ENCODE measurements at places on chromosomes 4 and X.

GRCh38 chr4:8127051-8127826, 31.4 kb downstream of the ABLIM2 start:
- DNase-seq: no peak

- DNase-seq: no peak
Measured at GRCh38 chr4:128565565-128566186, 243.8 kb upstream of the JADE1 start.

GRCh38 chr4:742742-743311, 37.2 kb downstream of the PCGF3 start:
- peak; percentile 79 for DNase-seq

- no peak for DNase-seq
Measured at GRCh38 chr4:94434505-94434904, 17.2 kb upstream of the PDLIM5 start.

- DNase-seq: no peak
Measured at GRCh38 chrX:105645667-105646357, 176.5 kb upstream of the NRK start.

- no peak for DNase-seq
Measured at GRCh38 chr4:57023104-57023503, 44.4 kb downstream of the POLR2B start.

DNA sequence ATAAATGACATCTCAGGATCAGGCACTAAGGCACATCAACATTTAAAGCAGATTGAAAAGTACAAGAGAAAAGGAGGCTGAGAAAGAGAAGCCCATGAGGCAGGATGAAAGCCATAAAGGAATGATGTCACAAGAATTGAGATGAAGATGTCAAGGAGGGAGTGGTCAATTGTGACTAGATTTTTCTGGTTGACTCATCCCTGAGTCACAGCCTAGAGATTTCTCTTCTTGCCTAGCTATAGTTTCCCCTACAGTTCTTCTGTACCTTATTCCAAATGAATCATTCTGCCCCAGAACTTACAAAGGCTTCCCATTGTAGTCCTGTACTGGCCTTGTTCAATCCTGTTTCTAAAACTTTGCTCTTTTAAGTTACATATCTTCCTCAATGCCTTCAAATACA, 3.4 kb upstream of the USP53 start:
- peak; percentile 23 for DNase-seq

GRCh38 chr4:154586296-154587033, 4.1 kb downstream of the FGA start:
- DNase-seq: no peak

- DNase-seq: no peak
Measured at GRCh38 chrX:11890836-11891514, 132.9 kb downstream of the MSL3 start.

DNA sequence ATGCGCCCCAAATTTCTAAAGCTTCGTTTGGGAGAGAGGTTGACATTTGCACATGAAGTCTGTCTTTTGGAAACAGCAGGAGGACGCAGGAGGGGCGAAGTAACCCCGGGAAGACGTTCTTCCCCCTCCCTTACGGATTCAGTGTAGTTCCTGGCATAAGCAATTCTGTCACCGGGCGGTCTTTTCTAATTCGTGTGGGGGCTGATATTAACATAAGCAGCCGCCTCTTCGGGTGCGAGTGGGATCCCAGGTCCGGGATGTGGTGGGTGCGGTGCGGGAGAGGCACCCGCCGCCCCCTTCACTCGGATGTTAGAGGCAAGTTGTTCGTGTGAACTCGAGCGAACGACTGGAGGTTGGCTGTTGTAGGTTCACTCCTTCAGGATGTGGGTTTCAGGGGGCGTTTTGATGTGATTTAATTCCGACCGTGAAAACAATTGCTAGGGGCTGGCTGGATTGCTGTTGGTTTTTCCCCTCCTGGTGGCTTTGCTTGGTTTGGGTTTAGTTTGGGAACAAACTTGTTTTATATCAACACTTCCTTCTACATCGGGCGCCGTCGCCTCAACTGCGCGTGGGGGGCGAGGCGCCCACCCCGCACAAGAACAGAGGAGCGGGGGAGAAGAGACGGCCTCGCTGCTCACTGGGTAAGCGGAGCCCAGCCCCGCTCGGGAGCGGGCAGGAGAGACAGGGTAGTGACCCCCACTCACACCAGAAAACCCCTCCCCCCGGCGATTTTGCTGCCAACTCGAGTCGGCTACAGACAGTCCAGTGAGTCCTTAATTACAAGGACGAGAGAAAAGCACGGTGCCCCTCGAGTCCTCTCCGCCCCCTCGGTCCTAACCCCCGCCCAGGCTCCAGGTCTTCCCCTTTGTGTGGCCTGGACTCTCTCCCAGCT, 2.9 kb upstream of the LEF1 start:
- DNase-seq: peak; percentile 45

DNA sequence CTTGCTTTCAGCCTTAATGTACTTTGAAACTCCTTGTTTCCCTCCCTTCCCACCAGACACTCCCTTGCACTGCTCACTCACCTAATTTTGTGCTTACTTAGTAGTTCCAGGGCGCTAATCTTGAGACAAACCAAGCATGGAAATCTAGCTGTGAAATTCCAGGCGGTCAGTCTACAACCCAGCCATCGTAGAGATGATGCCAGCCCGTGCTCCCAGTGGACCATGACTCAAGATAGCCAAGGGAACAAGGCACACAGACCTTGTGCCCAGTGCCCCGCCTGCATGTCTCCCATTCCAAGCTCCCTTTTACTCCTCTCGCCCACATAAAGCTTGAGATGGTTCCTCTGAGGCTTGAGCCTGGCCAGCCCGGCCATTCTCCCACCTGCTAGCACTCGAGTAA, 11.1 kb downstream of the TREX2 start:
- DNase-seq: no peak

DNA sequence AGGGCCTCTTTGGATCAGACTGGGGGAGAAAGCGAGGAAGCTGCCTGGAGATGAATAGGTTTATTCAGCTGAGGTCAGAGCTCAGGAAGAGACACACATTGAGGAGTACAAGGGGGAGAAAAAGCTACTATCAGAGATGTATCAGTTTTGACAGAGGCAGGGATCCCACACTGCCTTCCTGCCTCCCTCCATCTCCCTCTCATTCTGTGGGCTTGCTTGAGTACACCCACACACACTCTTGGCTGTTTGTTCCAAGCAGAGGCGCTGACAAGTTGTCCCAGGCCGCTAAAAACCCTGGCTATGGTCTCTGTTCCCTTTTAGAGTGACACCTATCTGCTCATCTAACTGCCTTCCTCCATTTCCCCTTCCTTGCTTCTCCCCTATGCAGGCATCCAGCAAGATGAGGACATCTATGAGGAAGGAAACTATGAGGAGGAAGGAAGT, 5.2 kb downstream of the TSPYL2 start:
- DNase-seq: no peak

GRCh38 chrX:34659575-34659974, 2.5 kb upstream of the TMEM47 start:
- no peak for DNase-seq

DNA sequence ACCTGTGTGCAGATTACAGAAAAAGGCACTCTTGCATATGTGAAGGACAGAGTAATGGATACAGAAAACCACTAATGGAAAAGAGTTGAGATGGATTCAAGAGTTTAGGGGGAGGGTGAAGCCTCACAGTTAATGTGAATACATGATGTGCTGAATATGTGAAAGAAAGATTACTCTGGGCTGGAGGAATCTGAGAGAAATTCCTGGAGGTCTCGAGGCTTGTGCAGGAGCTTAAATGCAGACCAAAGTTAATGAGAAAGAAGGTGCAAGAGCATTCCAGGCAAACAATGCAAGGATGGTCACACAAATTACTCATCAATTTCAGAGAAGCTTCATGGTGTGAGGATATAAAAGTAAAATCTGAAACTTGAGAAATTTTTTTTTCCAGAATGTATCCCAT, 768.8 kb downstream of the STPG2 start:
- DNase-seq: no peak

GRCh38 chr4:81688085-81688484, 216.4 kb upstream of the RASGEF1B start:
- DNase-seq: no peak

GRCh38 chr4:147749811-147750321, 18.0 kb downstream of the ARHGAP10 start:
- no peak for DNase-seq

DNA sequence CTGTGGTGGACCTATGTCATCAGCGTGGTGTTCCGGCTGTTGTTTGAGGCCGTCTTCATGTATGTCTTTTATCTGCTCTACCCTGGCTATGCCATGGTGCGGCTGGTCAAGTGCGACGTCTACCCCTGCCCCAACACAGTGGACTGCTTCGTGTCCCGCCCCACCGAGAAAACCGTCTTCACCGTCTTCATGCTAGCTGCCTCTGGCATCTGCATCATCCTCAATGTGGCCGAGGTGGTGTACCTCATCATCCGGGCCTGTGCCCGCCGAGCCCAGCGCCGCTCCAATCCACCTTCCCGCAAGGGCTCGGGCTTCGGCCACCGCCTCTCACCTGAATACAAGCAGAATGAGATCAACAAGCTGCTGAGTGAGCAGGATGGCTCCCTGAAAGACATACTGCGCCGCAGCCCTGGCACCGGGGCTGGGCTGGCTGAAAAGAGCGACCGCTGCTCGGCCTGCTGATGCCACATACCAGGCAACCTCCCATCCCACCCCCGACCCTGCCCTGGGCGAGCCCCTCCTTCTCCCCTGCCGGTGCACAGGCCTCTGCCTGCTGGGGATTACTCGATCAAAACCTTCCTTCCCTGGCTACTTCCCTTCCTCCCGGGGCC, 1.2 kb downstream of the GJB1 start:
- DNase-seq: no peak

DNA sequence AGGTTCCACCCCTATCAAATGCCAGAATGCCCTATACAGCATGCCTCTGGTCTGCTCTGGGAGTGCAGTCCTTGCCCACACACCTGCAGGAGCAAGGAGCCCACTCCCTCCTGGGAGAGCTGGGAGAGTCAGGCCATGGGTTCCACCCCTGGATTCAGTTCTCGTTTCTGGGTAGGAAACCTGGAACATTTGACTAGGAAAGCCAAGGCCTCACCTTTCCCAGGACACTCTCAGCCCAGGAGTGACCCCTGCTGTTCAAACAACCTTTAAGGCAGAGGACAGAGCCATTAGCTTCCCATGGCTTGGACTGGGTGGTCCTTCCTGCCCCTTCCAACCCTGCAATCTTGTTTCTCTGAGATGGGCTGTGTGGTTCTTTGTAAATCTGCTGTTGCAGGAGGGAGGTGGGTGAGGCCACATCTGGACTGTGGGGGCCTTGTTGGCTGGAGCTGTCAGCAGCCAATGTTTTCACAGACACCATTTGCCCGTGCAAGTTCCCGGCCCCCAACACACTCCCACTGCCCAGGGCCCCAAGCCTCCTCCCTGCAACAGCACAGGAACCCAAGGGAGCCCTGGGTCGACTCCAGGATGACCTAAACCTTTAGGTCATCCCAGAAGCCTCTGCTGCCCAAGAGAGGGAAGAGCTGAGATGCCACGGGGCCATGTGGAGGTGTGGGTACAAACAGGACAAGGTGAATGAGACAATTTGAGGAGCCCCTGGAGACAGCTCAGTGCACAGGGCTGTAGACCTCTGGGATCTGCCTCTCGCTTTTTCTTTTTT, 104.4 kb downstream of the PJA1 start:
- DNase-seq: no peak

DNA sequence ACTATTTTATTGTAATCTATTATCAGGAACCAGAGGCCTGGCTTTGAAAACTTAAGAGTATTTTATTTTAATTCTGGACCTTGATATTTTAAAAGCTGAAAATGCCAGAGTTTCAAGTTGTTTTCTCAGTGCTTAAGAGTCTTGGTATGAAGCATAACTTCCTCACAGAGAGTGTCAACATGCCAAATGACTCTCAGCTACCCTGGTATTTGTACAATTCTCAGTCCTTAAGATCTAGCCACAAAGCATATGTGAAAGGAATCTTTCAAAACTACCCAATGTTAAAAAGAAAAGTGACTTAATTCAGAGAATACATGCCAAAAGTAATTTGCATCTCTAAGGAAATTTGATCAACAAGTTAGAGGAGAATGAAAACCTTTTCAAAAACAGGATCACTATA, 171.9 kb downstream of the DKK2 start:
- no peak for DNase-seq

DNA sequence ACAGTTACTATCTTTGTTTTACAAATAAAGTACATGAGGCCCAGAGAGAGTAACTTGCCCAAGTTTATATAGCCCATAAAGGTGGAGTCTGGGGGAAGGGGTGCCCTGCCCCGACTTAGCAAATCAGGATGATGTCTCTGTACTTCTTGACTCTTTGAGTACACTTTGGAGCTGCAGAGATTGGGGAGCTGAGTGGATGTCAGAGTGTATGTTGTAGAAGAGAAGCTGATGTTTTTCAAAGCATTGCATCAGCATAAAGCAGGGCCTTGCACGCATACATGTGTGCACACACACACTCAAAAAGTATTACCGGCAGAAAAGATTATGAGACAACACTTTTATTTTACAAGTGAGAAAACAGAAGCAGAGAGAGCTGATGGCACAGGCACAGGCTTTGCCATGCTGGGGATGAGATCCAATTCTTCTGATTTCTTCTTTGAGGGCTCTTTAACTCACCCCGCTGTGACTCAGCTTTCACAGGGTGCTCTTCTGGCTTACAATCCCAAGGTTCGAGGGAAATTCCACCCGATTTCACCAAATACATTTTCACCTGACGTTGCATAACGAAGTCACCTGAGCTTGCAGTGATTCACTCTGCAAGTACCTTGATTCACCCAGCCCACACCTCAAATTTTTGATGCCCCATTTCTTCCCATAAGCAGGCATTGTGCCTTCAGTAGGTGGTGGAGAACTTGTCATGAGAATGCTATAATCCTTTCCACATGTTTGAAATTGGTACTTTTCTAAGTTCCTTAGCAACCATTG, 292.8 kb upstream of the BOD1L1 start:
- no peak for DNase-seq

DNA sequence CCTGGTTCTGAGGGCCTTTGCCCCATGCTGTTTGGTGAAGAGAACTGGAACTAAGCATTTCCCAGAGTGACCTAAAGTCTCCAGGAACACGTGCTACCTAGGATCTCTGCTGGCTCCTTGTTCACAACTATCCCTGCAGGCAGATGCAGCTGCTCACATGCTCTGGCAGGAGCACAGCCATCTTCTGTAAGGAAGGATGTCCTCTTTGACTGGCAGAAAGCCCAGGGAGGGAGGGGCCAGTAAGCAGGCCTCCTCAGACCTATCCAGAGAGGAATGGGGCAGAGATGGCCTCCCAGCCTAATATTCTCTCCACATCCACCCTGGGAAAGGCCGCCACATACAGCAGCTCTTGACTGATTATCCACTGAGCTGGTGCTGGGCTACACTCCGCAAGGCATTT, 142.8 kb upstream of the EOLA2 start:
- no peak for DNase-seq

GRCh38 chr4:34422472-34423175, 1821.7 kb downstream of the ARAP2 start:
- no peak for DNase-seq

DNA sequence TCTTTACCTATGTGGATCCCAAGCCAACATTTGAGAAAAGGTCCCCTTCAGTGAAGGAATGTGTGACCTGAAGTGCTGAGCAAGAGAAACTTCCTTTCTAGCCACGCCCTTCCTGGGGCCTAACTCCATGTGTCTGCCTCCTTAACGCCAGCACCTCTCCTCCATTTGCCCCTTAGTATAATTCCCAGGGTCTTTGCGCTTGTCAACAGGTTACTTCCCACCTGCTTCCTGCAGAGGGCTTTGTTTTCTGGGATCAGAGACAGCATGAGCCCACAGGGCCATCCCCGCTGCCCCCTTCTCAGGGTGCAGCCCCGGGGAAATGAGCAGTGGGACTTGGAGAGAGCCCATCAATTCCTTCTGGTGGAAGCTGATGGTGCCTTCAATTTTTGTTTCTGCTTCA, 45.9 kb upstream of the DRD5 start:
- DNase-seq: no peak
